ENCODE measurements at places on chromosomes 4 and X.

GRCh38 chrX:18674417-18674787 lies 2.5 kb upstream of the RS1 start:
- DNase-seq: no peak

DNA sequence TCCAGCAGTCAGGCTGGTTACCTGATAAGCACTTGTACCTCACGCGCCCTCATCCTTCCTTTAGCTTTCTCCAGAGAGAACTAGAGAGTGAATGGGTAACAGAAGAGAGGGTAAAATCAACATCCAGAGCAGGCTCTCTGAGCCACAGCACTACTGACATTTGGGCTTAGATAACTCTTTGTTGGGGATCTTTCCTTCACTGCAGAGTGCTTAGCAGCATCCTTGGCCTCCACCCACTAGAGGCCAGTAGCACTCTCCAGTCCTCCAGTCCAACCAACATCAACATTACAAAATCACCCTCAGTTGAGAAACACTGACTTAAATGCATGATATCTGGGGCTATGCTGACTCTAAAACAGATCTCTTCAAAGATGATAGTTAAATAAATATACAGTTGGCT lies 220.7 kb downstream of the TACR3 start:
- no peak for DNase-seq

- no peak for DNase-seq
These were observed 256.4 kb upstream of the GRID2 start for GRCh38 chr4:92047209-92047875.

GRCh38 chr4:146477054-146477453 lies 44.7 kb downstream of the SLC10A7 start:
- DNase-seq: no peak

- DNase-seq: no peak
These were observed 32.2 kb downstream of the WFS1 start for GRCh38 chr4:6301732-6302442.

GRCh38 chr4:73832651-73833237 lies 3.7 kb upstream of the CXCL6 start:
- DNase-seq: no peak

- no peak for DNase-seq
These were observed 175.0 kb upstream of the UGT8 start for GRCh38 chr4:114423582-114423981.

DNA sequence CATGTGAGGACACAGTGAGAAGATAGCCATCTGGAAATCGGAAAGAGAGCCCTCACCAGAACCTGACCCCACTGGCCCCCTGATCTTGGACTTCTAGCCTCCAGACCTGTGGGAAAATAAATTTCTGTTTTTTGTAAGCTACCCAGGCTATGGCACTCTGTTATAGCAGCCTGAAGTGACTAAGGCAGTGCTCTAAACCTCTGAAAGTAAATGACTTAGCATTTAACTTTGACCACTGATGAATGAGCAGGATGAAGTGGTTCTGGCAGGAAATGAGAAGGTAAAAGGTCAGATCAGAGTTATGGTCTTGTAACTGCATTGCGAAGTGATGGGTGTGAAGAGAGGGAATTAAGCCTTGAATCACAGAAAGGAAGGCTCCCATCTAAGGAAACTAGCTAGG lies 17.0 kb downstream of the GPAT3 start:
- DNase-seq: no peak

DNA sequence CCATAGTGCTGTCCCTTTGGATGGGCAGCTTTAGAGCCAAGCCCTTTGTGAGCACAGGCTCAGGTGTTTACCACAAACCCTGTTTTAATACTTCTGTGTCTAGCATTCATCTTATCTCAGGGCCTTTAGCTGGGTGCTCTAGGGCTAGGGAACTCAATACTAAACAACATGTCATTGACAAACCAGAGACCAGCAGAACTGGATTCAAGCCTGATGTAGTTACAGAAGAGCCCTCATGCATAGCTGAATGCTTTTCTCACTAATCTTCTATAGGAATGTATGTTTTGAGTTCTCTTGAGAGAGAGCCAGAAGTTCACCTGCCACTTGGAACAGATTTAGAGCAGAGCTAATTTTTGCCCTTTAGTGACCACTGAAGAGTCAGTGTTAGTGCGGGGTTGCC lies 142.6 kb downstream of the DCK start:
- no peak for DNase-seq

- DNase-seq: no peak
These were observed 15.7 kb upstream of the SLC10A4 start for GRCh38 chr4:48467442-48467841.

DNA sequence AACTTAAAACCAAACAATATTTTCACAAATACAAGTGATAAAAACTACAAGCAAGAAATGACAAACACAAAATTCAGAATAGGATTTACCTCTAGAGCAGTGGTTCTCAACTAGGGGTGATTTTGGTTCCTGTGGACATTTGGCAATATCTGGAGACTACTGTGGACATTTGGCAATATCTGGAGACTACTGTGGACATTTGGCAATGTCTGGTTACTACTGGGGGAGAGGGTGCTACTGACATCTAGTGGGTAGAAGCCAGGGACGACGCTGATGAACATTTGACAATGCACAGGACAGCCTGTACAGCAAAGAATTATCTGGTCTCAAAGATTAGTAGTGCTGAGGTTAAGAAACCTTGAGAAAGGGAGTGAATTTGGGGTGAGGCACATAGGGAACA lies 169.8 kb downstream of the CLCN4 start:
- DNase-seq: no peak

DNA sequence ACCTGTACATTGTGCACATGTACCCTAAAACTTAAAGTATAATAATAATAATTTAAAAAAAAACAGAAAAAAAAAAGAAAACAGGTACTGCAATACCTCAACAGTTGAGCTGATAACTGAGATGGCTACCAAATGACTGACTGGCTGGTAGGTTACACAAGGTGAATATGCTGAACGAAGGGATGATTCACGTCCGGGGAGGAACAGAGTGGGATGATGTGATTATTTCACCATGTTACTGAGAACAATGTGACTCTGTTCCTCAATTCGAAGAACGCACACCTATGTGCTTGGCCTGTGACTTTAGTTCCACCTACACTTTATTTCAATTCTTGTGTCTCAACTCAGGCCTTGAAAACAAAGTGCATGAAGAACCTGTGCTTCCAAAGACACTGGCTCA lies 111.7 kb downstream of the CXXC4 start:
- DNase-seq: no peak

Measured in stimulated activated CD8-positive, alpha-beta memory T cell treated with anti-CD3 and anti-CD28 coated beads, Interleukin-2, amount 100 ng/mL, for 1 hour (primary cell).